ENCODE measurements at places on chromosomes 13 and 19.
A peak's percentile ranks its signal among the peaks of the same experiment; 100 is the strongest.

DNA sequence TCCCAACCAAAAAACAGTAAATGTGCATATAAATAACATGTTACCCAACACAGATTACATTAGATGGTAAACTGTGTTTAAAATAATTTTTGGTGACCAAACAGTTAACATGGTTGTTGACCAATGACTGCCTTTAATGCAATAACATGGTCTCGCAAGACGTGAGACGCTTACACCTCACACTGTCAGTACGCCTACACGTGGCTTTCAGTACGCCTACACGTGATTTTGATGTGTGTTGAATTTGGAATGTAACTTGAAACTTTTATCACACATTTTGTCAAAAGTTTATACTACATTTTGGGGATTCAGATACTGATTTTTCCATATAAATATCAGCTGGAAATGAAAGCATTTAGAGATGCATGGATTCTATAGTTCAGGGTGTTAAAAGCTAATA is 32.0 kb downstream of the SLC7A9 start:
- DNase-seq = no peak

DNA sequence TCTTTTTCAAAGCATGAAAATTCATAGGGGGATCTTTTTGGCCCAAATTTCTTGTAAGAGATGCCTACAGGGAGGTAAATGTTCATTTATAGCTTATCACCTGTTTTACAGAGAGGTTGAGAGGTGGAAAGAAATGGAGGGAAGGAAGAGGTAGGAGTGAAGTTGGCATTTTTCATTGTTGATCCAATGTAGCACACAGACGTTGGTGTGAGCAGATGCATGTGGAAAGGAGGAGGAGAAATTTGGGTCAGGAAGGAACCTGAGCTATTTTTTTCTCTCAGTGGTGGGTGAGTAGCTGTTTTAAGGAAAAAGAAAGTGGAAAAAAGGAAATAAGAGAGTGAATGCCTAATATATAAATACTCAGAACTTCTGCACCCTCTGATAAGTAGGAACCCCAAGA is 9.9 kb upstream of the SMIM17 start:
- DNase-seq = no peak

DNA sequence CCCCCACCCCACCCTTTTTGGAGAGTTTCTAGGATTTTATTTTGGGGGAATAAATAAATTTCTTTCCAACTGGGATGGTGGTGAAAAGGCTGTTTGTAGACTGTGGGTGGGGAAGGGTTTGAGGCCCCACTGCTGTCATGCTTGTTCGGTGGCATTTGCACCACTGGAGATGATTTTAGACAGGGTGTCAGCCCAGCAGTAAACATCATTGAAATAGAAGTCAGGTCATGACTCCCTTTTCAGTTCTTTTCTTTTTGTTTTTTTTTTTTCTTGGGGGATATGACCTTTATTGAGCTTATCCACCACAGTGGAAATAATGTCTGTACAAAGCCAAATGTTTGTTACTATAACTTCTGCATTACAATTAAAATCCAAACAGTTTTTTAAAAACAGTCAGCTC is 14.1 kb downstream of the UBAC2 start:
- DNase-seq = no peak

- no peak for DNase-seq
These were observed 240.3 kb downstream of the DCT start for GRCh38 chr13:94239135-94239534.

GRCh38 chr13:90205911-90206310 is 1141.6 kb upstream of the MIR17HG start:
- no peak for DNase-seq

GRCh38 chr19:14542711-14543328 is 13.4 kb downstream of the TECR start:
- DNase-seq = no peak

- no peak for DNase-seq
These were observed 44.3 kb downstream of the COL4A1 start for GRCh38 chr13:110262508-110263291.

DNA sequence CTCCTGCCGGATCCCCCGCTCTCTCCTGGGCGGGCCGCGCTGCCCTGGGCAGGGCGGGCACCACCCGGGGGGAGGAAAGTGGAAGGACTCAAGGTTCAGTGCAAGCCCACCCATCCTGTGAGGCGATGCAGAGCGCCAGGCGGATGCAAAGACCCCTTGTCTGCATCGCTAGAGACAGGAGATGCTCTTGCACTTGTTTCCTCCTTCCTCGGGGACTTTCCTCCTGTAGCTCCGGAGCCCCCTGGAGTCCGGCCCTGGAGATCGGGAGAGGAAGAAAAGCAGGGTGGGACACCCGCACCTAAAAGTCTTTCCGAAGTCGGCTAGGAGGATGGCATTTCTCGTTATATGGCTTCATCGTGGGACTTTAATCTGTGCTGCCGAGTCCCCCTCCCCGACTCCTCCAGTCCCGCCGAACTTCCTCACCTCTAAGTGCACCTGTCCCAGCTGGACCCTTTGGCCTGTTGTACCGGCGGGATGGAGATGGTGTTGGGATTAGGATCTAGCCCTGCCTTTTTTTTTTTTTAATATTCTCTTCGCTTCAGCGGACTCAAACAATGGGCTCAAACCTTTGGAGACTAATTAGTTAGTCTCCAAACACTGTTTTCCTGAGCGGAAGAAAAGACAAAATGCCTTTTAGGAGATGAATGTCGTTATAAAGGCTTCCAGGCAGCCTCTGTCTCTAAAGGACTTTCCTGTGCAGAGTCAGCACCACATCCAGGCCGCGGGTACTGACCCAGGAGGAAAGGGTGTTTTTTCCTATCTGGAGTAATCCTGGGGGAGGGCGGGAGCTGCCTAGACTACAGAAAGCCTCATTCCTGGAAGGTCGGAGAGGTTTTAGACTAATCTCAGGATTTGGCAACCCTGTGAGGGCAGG is 725 bp downstream of the FAM124A start:
- no peak for DNase-seq

DNA sequence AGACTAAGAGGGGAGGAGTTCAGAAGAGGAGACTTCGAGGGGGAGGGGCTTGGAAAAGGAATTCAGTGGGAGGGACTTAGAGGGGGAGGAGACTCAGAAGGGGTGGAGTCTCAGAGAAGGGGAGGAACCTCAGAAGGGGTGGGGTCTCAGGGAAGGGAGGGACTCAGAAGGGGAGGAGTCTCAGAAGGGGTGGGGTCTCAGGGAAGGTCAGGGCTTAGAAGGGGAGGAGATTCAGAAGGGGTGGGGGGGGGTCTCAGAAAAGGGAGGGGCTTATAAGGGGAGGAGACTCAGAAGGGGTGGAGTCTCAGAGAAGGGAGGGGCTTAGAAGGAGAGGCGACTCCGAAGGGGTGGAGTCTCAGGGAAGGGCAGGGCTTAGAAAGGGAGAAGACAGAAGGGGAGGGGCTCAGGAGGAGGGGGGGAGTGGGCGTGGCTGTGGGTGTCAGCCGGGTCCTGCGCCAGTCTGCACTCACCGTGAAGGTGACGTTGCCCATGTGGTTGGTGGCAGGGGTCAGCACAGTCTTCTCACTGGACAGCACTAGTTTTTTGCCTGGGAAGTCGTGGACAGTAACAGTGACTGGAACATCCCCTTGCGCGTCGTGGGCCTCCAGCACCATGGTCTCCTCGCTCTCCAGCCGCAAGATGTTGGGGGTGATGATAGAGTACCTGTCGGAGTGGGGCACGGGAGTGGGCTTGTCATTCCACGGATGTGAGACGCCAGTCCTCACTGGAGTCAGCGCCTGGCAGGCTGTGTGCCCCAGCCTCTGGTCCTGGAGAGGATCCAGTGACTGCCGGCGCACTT is 1.5 kb downstream of the C3 start:
- no peak for DNase-seq

GRCh38 chr13:89750371-89750770 is 1597.1 kb upstream of the MIR17HG start:
- no peak for DNase-seq

DNA sequence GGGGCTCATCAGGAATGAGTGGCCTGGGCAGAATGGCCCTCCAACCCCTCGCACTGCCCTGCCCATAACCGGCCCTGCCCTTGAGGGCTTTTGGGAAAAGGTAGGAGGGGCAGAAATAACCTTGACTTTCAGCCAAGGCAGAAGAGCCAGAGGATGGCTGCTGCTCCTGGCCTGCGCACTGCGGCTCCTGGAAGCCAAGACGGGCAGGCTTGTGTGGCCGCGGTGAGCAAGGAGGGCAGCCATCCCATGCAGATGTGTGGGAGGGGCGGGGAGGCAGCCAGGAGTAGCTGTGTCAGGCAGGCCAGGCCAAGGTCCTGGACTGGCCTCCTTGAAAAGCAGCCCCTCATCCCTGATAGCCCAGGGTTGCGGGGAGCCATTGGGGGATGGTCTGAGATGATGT is 57.6 kb upstream of the URI1 start:
- no peak for DNase-seq

DNA sequence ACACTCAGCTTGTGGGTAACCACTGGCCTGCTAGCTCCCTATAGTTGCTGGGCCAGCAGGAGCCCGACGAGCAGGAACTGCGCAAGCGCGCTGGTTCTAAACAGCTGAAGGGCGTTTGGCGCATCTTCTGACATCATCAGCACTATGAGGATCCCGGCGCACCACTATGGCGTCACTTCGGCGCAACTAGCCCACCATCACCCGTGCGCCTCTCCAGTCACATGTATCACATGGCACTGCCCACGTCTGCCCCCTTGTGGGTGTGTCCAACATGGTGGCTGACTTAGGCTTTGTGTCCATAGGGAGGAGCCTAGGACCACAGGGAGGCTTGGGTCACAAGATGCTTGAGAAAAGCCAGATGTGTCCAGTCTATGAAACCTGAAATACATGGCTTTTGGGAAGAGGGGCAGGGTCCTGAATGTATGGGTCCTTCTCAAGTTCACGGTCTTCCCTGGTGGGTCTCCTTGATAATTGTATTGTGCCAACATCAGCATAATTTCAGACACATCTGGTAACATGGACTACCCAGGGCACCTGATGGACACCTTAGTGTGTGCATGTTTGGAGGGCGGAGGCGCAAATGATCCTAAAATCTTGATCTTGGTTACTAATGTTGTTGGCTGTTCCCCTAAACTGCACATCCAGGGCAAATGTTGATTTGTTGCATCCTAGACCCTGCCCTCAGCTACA is 18.0 kb downstream of the KLK4 start:
- DNase-seq = peak; percentile 3

GRCh38 chr13:39322836-39323585 is 280.0 kb downstream of the LHFPL6 start:
- no peak for DNase-seq

GRCh38 chr19:49679771-49680413 is 2.8 kb downstream of the PRMT1 start:
- no peak for DNase-seq

DNA sequence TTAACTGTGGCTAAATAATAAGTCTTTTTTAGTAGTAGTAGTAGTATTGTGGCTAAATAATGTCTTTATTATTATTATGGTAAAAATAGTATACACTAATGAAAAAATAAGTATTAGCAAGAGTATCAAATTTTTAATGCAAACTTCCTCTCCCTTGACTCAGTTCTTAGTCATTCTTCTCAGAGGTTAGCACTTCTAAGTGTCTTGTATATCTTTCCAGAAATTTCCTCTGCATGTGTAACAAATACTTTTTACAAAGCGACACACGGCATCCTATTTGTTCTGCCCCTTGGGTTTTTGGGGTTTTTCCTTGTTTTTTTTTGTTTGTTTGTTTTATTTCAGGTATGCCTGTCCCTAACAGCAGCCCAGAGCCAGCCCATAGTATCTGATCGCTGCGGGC is 20.9 kb downstream of the SIN3B start:
- DNase-seq = no peak

DNA sequence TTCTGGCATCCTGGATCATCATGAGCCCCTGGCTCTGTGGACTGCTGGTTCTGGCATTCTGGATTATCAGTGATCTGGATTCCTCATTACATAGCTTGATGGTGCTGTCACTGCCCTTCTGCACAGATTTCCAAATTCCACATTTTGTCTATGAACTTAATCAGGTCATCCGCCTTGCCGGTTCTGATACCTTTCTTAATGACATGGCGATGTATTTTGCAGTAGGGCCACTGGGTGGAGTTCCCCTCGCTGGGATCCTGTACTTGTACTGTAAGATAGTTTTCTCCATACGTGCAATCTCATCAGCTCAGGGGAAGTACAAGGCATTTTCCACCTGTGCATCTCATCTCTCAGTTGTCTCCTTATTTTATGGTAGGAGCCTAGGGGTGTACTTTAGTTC is 24.4 kb upstream of the OR7C2 start:
- no peak for DNase-seq

DNA sequence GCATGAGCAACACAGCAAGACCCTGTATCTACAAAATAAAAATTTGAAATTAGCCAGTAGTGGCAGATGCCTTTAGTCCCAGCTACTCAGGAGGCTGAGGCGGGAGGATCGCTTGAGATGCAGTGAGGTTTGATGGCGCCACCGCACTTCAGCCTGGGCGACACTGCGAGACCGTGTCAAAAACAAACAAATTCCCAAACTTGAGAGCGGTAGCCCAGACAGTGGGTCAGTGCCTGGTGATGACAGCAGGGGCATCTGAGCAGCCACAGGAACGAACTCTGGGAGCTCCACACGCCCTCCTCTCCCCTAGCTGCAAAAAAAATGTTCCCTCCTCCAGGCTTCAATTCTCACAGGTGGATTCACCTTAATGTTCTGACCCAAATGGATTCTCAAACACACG is 14.1 kb downstream of the ZNF490 start:
- DNase-seq = no peak

- DNase-seq = no peak
These were observed 10.7 kb downstream of the APLP1 start for GRCh38 chr19:35879068-35879467.

DNA sequence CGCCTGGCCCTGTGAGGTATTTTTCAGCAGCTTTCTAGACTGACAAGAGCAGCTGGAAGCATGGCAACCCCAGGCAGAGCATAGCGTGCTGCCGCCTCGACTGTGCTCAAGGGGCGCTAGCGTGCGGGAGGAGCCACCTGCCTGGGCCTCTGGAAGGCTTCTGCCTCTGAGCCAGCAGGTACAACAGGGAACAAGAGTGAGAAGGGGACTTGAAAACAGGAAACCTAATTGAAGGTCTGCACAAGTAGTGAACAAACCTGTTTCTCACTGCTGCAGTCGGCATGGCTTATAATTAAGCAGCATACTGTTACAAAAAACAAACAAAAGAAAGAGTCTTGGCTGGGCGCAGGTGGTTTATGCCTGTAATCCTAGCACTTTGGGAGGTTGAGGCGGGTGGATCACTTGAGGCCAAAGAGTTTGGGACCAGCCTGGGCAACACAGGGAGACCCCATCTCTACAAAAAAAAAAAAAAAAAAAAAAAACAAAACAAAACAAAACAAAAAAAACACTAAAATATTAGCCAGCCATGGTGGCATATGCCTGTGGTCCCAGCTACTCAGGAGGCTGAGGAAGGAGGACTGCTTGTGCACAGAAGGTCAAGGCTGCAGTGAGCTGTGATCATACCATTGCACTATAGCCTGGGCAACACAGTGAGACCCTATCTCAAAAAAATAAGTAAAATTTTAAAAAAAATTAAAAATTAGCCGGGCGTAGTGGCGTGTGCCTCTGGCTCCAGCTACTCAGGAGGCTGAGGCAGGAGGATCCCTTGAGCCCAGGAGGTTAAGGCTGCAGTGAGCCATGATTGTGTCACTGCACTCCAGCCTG is 12.6 kb upstream of the GARRE1 start:
- peak; percentile 85 for DNase-seq

DNA sequence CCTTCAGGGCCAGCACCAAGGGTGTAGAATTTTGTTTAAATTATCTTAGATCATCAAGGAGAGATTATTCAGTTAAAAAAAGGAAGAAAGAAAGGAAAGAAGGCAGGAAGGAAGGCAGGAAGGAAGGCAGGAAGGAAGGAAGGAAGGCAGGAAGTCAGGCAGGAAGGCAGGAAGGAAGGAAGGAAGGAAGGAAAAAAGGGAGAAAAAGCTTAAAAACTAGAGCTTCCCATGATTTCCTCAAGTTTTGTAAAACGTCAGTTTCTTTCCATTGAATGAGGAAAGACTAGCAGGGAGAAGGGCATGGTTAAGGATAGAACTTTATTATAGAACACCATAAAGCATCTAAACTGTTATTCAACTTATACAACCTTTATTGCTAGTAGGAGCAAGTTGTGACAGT is 2672.0 kb upstream of the PCDH20 start:
- no peak for DNase-seq

Data from DMS153 (cell line).